ENCODE measurements at places on chromosomes 7 and 10. TPM values are rescaled to one million over a fixed set of nuclear protein-coding genes. Genes with fewer than 3 reads are reported as not detected.

The EMX2 gene
- polyA plus RNA-seq, result not detected

The SPDYE11 gene
- 1.1 TPM for polyA plus RNA-seq

The CCNJ gene
- polyA plus RNA-seq, result 17.9 TPM

The TDRD1 gene
- not detected for polyA plus RNA-seq

The CALHM3 gene
- polyA plus RNA-seq, result not detected

The PALD1 gene
- 14.3 TPM for polyA plus RNA-seq

The MMD2 gene
- not detected for polyA plus RNA-seq

The PLXDC2 gene
- 10.3 TPM for polyA plus RNA-seq

The DPP6 gene
- polyA plus RNA-seq, result not detected

The IL6 gene
- polyA plus RNA-seq, result not detected

All from cardiac muscle cell (in vitro differentiated cells and primary cell).